ENCODE measurements at places on chromosomes 16 and 17.

DNA sequence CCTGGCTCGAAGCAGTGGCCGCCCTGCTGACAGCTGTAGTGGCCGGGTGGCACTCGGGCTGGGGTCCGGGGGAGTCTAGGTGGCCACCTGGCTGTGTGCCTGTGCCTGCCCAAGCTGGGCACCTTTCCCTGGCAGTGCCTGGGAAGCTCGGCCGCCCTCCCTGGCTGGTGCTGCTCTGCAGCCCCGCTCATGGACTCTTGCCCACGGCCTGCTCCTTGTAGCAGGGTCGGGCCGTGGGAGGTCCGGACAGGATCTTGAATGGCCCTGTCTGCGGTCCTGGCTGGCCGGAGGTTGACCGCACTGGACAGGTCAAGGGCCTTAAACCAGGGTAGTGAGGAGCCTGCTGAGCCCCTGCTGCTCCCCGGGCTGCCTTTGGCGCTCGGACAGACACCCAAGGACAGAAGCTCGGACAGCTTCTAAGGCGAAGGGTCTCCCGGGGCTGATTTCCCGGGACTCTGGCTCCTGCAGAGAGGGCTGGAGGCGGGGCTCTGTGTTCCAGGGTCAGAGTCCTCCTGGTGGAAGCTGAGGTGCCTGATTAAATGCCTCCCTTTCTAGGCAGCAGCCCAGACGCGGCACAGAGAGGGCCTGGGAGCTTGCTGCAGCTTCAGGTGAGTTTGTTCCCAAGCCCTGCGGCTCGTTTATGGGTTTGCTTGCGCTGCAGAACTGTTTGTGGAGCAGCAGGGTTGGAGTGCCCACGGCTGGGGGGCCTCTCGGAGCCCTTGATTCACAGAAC, 6.0 kb downstream of the CAPN15 start:
- no peak for DNase-seq

DNA sequence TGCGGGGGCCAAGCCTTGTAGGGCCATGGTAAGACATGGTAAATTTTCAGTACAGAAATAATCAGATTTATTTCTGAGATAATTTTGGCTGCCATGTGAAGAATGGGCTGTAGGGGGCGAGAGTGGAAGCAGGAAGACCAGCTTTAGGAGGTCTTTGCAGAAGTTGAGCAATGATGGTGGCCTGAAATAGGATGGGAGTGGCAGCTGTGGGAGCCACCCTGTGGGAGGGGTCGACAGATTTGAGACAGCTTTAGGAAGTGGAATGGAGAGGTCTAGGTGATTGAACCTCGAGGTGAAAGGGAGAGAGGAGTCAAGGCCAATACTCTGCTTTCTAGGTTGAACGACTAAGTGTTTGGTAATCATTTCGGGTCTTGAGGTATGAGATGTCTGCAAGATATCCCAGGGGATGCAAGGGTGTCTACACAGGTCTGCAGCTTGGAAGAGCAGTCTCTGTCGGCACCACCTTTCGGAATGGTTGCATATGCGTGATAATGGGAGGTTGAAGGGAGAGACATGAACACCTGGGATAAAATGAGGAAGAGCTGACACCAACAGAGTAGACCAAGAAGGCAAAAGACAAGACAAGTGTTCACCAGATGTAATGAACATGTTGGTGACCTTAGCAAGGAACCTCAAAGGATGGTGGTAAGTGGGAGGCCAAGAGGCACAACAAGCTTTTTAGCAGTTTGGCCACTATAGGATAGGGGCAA, 4.2 kb upstream of the ATXN7L3 start:
- DNase-seq = peak; percentile 33

- peak; percentile 35 for DNase-seq
These were observed 7.5 kb downstream of the IL4R start for GRCh38 chr16:27321013-27321915.

DNA sequence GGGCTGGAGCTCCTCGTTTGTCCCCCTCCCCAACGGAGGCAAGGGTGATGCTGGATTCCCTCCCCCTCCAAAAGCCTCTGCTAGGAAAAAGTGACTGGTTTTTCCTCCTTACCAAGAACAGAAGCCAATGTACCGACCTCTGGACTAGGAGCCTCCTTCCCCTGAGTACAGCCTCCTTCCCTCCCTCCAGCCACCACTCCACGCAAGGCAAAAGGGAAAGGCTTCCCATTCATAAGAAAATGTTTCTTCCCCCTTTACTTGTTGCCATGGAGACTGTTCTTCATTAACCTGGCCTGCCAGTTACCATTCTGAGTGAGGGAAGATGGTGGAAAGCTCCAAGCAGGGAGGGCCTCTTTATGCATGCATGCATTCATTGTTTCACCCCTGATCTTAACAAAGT, 4.3 kb upstream of the PIMREG start:
- DNase-seq = no peak

- DNase-seq = no peak
These were observed 52.7 kb upstream of the ZNF629 start for GRCh38 chr16:30839523-30840227.

DNA sequence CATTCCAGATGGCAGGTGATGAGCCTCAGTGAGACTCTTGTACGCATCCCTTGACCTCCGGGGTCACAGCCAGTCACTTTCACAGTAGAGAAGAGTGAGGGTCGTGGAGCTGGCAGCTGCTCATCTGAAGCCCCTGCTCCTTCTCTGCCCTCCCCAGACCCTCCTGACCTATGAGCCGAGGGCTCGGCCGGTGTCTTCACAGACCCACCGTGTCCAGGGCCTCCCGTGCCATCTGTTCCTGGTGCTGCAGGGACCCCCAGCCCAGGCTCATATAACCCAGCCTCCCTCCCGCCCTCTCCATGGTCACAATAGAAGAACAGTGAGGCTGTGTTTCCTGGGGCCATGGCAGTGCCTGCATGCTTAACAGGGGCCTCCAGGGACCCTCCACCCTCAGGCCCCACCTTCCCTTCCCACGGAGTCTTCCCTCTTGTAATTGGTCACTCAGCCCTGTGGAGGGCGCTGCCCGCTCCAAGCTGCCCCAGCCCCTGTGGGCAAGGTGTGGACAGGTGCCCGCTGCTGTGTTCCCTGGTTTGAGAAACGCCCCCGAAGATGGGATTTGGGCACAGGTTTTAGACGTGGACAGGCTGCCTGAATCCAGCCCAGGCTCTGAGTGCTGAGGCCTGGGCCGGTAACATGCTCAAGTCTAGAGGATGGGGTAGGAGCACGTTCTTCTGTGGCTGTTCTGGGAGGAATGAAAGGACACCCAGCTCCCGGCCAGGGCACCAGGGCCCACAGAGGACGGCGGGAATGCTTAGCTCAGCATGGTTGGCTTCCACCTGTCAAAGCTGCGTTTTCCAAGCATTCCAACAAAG, 38.7 kb downstream of the ACSF3 start:
- DNase-seq = no peak

DNA sequence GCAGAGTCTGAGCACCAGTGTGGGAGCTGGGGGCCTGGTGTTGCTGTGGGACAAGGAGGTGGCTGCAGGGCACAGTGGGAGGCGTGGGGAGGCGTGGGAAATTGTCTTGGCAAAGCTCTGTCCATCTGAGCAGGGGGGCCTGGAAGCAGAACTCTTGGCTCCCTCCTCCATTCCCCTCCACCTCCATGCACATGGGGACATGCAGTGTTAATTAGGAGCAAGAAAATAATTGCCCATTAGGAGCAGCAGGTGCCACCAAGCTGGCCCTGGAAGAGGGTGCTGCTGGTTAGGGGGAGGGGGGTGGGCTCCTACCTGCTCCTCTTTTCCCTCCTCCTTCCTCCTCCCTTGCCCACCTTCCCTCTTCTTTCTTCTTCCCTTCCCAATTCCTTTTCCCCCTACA, 4.5 kb downstream of the TTYH2 start:
- no peak for DNase-seq

DNA sequence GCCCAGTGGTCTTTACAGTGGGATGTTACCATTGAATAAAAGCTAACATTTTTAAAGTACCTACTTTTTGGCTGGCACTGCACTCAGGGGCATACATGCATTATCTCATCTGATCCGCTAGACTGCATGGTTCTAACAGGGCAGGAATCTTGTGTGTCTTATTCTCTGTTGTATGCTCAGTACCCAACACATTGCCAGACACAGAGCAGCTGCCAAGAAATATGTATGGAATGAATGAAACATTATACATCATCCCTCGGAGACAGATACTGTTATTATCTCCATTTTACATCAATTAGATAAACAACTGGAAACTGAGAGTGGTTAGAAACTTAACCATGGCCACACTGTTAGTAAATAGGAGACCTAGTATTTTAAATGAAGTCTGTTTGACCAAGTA, 74.1 kb upstream of the CDH11 start:
- DNase-seq = peak; percentile 32

DNA sequence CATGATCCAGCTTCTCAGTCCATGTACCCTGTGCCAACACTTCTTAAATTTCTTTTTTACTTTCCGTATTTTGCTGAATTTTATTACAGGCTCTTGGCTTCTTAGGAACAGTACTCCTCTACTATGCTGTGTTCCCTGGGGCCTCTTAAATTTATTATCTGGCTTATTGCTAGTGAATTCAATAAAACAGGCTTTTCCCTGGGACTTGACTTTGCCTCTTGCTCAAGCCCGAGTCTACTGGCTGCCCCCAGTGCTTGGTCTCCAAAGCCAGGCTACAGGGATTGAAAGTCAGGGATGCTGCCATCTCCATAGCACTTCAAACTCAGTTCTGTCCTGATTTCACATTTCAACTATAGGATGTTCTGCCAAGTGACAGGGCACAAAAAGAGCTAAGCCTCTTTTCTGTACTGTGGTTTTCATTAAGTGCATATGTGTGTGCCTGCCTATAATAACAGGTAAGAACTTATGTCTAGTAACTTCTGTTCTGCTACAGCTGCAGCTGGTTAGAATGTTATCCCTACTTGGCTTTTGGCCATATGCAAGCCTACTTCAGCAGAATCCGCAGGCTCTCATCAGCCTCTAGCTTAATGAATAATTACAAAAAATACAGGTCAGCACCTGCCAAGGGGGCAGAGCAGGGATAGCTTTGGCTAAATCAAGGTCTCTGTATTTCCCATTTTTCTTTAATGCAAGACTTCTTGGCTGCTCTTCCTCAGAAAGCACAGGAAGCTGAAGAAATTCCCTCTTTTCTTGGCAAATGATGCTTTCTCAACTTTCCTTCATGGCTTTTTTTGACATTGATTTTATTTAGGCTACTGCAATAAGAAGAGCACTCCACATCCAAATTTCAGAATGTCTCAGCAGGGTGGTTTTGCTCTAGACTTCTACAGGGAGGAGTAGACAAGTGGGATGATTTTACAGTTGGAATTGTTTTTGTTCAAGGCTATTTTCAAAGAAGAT, 8.2 kb downstream of the FAM20A start:
- no peak for DNase-seq

DNA sequence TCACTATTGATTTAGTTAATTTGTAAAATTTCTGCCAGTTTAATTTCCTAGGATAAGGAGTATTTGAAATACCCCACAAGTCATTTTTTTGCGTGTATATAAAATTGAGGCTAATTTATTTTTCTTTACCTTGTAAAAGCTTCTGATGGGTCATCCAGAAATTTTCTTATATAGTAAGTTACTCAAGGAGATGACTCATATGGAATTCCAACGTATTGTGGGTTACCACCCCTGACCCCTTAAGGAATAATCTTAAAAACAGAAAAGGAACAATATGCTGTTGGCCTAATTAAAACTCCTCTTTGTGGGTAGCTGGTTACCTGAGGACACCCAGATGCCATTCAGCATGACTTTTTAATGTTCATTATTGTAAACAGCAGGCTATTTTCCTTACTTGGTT, 13.6 kb downstream of the HEATR6 start:
- peak; percentile 18 for DNase-seq

DNA sequence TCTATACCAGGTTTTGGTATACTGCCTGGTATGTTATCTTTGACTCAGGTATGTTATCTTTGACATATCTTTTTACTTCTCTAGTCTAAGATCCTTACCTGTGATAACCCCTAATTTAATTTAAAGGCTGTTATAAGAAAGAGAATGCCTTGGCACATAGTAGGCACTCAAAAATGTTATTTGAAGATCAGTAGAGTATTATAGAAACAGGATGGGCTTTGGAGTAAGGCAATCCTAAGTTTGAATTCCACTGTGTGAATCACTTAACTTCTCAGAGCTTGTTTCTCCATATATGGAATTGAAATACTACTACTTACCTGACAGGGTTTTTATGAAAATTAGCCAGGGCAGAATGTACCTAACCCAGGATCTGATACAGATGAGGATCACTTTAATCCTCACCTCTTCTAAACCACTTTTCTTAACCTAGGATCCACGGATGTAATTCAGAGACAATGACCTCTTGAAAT, 1.2 kb downstream of the BRIP1 start:
- DNase-seq = no peak

DNA sequence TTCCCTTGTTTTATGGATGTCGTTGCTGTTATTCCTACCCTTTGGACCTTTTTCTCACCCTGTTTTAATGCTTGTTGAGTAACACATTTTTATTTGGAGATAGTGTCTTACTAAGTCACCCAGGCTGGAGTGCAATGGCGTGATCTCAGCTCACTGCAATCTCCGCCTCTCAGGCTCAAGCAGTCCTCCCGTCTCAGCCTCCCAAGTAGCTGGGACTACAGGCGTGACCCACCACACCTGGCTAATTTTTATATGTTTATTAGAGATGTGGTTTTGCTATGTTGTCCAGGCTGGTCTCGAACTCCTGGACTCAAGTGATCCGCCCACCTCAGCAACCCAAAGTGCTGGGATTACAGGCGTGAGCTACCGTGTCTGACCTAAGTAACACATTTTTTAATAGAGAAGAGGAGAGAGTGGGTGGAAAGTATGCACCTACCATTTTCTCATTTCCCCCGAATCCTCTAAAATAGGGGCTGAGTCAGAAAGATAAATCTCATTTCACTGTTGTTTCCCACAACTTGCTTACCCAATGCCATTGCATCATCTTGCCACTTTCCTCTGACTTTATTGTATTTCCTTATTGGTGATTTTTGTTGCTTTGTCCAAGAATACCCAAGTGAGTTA, 7.0 kb downstream of the DHX40 start:
- no peak for DNase-seq

DNA sequence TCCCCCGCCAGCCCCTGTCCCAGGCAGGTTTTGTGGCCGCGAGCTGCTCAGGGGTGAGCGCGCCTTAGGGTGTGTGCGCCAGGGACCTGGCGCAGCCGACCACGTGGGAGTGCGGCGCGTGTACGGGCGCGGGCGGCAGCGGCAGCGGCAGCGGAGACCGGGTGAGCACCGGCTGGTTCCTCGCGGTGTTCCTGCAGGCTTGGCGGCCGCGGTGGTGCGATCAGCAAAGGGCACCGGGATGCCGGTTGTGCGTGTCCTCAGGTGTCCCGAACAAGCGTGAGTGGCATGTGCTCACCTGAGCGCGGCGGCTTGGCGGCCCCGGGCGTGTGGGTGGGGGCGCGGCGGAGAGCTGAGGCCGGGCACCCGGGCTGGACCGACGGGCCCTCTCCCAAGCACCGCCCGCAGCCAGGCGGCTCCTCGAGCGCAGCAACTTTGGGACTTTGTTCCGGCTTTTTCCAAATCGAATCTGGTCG, 381 bp upstream of the HSD11B2 start:
- DNase-seq = no peak

DNA sequence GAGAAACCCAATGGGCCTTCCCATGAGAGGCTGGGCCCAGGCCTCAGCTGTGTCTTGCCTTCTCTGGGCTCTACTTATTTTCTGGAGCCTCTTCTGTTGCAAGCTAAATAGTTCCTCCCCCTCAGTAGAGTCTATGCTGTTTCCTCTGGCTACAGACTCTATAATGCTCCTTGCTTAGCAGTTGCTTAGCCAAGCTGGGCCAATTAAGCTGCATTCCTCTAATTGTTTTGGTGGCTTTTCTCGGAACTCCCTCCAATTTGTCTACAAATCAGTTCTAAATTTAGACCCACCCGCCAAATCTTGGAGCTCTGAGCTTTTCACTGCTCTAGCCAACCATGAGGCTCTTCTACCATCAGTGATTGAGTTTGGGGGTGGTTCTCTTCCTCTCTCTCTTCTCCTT, 302.7 kb upstream of the ASIC2 start:
- DNase-seq = no peak
